ENCODE measurements at places on chromosomes 16 and 17.
A peak's percentile ranks its signal among the peaks of the same experiment; 100 is the strongest.

DNA sequence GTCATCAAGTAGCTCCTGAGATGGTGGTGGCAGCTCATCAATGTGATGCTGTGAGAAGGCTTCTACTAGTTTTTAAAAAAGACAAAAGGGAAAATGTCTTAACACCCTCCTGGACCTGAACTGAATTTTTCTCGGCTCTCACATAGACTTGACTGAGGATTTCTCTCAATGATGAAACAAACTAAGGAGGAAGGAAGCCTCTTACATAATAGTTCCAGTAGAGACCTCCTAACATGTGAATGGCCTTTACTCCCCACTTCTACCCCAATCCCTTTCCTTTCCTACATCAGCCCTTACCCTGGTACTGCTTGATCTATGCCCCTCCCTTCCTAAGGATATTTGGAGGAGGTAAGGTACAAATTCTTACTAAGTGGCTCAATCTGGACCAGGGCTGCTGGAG, 54.8 kb upstream of the MTMR4 start:
- DNase-seq, result no peak

DNA sequence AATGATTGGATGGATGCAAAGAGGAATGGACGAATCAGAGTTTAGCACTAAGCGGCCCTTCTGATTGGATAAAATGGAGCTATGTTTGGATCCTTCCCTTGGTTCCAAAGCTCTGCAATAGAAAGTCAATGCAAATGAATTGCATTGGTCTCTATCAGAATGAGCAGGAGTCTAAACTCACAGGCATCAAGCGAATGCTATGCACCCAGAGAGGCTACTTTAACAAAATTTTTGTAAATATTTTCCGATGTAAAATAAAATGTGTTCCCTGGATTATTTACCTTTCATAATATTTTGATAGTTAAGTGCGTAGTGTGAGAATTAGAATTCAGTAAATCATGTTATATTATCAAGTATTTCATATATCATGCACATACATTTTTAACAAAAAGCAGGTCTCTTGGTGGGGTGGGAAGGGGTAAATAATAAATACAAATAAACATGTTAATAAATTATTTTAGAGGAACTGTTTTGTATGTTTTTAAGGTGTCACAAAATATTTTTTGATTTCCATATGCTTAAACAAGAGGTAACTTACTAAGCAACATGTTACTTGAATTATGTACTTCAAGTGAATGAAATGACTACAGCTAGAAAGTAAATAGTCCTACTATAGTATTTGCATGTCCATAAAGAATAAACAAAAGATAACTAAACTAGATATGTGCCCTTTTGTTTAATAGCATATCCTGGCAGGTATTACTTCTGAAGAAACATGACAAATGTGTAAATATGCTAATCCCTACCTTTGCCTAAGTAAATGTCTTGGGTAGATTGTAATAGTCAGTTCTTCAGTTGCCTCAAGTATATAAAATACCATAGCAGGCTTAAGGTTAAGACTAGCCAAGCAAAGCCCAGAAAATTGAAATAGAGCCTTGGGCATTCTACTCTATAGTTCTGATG, 4.4 kb upstream of the UNK start:
- DNase-seq, result no peak

GRCh38 chr17:50021681-50022370, 26.8 kb upstream of the DLX3 start:
- no peak for DNase-seq

DNA sequence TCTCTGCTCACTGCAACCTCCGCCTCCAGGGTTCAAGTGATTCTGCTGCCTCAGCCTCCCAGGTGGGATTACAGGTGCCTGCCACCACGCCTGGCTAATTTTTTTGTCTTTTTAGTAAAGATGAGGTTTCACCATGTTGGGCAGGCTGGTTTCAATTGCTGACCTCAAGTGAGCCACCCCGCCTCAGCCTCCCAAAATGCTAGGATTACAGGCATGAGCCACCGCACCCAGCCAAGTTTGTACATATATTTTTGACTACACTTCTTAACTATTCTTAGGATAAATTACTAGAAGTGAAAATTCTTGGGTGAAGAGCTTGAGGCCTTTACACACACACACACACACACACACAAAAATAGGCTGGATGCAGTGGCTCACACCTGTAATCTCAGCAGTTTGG, 1.4 kb upstream of the ITGAM start:
- DNase-seq, result no peak

DNA sequence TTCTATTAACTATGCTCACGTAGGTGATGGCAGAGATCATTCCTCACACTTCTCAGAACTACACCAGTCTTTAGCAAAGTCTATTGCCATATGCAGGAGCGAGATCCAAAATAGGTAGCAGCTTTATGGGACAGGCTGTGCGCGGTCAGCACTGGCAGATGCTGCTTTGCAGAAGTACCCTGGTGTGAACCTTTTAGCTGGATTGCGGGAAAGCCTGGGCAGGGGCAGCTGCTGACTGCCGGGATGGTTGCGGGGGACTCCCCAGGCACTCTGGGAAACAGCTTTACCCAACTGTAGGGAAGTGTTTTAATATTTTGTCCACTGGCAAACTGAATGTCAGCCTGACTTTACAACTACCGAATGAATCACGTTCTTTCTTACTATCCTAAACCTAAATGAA, 251.3 kb downstream of the HS3ST3A1 start:
- DNase-seq, result no peak

GRCh38 chr17:13531721-13532120, 70.0 kb downstream of the HS3ST3A1 start:
- DNase-seq, result peak; percentile 32

- no peak for DNase-seq
These were observed 406.3 kb downstream of the WWOX start for GRCh38 chr16:78505544-78506366.

- no peak for DNase-seq
These were observed 50.5 kb downstream of the SEC14L1 start for GRCh38 chr17:77191244-77191643.

GRCh38 chr16:27819881-27820610, 243.5 kb downstream of the GSG1L start:
- DNase-seq, result no peak

DNA sequence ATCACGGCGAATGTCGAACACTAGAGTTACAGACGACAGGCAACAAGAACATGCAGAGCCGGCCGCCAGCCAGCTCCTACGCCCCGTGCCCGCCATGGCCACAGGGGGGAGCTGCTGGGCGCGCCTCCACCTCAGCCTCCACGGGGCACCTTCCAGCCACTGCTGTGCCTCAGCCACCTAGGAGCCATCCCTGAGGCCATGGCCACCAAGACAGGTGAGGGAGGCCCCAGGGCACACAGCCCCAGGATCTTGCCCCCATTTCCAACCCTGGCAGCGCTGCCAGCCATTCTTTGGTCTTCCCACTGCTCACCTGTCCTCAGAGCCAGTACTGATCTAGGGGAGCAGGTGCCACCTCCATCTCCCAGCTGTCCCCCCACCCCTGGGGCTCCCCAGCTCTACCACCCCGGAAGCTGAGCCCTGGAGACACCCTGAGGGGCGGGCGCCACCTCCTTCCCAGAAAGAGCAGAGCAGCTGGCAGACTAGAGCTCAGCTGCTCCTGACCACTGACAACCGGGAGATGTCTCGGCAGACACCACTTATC, 11.8 kb downstream of the GNPTG start:
- peak; percentile 22 for DNase-seq

DNA sequence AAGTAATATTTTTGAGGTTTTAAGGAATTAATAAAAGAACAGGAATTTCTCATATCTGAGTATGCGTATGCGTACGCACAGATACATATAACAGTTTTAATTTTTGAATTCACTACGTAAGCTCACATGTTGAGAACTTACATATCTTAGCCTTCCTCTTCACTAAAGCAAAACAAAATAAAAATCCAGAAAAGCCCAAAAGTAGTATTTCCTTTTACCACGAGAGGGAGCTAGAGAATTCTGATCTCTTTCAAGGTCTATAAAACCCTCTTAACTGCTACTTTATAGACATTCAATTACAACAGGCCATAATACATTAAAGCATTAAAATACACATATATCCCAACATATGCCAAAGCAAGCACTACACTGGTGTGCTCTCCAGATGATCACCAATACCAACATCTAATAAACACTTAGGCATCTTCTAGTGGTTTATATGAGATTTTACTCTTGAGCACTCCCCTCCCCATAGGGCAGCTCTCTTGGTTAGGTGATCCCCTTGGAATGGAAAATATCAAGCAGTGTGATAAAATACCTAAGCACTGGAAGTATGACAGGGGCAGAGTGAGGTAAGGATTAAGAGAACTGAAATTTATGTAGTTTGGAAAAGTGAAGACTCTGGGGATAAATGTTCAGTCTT, 94.0 kb downstream of the SKAP1 start:
- DNase-seq, result peak; percentile 61

DNA sequence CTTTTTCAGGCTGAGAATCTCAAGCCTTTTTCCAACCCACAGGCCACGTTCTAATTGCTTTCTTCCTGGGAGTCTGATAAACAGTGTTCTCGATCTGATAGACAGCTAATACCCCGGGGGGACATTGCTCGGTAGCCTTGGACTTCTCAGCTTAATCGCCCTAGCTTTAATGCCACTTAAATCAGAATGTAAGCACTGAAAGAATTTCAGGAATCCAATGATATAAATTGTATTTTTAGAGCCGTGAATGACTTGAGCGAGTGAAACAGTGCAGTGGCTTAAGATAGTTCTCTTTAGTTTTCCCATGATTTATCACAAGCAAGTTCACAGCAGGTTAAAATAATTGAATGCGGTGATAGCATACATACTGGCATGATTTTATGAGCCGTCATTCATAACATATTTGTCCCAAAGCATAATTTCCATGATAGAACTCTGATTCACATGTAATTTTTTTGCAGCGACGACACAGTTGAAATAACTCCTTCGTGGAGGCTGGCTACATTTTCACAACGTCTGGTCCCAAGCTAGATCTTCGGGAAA, 116.1 kb upstream of the MYOCD start:
- peak; percentile 7 for DNase-seq

DNA sequence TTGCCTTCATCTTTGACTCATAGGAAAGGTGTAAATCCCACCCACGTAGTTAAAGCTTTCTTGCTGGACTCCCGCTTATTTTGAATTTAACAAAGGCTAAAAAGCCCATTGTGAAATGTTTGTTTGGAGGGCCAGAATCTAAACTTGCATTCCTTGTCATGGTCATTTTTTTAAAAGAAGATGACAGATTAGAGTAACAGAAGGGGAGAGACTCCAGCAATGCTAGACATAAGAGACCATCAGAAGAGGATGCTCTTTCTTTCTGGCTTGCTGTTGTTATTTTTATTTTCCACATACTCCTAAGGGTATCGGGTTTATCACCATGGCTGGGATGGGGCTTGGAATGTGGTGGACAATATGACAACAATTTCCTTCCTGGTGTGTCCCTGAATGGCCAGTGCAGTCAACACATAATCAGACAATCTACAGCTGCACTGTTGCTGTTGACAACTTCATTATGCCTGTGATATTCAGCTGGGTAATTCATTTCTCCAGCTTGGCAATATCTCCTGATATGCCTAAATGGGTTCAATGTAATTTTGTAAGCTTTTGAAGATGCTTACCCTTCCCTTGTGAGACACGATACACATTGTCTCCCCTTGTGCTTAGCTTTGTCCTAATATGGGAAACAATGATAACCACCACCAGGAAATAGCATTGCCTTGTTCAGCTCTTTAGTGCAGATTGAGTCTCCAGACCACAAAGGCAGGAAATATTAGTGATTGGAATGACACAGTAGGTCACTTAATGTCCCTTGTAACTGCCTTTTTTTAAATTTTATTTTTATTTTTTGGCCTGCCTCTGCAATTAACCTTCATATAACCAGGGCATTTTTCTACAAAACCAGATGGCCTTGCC, 164.3 kb downstream of the ANKFN1 start:
- peak; percentile 29 for DNase-seq

DNA sequence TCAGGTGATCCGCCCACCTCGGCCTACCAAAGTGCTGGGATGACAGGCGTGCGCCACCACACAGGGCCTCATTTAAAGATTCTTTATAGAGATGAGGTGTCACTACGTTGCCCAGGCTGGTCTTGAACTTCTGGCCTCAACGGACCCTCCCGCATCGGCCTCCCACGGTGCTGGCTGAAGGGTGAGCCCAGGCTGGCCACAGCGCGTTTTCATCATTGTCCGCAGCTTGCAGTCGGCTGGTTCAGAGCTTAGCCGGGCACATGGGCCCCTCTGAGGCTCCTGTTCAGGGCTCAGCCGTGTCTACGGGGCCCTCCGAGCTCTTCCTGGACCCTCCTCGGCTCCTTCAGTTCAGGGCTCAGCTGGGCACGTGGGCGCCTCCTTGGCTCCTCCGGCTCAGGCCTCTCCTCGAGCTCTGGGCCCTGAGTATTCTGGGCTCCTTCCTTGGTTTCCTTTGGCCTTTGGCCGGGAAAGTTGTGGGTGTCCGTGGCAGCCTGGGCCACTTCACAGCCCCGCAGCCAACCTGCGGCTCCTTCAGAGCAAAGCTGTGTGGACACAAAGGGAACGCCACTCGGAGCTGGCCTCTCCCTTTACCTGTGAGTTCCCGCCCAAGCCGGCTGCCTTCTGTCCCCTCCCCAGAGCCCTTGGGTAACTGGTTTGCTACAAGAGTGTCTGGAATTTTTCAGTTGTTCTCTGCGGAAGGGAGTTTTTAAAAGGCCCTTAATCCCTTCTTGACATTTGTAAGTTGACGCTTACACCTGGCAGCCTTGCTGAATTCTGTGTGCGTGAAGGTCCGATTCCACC, 1.2 kb upstream of the MSLN start:
- no peak for DNase-seq

DNA sequence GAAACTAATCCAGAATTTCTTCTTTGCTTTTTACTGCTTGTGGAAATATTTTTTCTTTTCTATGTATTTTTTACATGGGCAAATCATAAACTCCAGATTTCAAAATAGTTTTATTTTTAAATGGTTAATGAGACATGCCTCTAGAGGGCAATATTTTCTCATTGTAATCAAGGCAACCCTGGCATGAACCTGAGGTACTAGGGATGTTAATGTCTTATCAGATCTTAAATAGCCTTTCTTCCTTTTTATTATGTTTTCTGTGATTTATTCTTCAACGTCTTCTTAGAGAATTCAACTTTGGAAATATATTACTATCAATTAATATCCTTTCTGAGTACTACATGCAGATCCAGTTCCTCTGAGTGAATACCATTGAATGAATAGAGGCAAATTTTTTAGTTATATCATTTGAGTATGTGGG, 324.7 kb downstream of the BCAS3 start:
- DNase-seq, result peak; percentile 74

GRCh38 chr16:20901068-20901435, 481 bp downstream of the LYRM1 start:
- no peak for DNase-seq

DNA sequence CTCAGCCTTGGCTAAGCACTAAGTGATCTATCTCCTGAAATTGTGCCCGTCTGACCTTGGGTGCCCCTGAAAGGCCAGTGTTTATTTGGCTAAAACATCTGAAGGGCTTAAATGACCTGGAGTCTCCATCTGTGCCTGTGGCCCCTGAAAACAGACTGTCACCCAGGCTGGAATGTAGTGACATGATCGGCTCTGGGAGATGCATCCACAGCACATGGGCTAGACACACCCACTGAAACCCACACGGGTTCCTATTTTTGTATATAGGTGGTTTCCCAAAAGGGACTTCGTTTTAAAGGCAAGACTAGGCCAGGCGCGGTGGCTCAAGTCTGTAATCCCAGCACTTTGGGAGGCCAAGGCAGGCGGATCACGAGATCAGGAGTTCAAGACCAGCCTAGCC, 13.5 kb downstream of the CEP295NL start:
- DNase-seq, result no peak

GRCh38 chr17:1033503-1033902, 36.6 kb downstream of the TIMM22 start:
- DNase-seq, result no peak

Data from HCEC 1CT (cell line).